ENCODE measurements at places on chromosomes 11 and 22. TPM values are rescaled to one million over a fixed set of nuclear protein-coding genes. Genes with fewer than 3 reads are reported as not detected.

The SHANK3 gene
- total RNA-seq: 9.7 TPM

The SLC17A6 gene
- 17.2 TPM for total RNA-seq

The ARHGAP42 gene
- 10.6 TPM for total RNA-seq

The P2RY6 gene
- not detected for total RNA-seq

The CASP1 gene
- total RNA-seq: 4.4 TPM

The FGF19 gene
- not detected for total RNA-seq

The YPEL1 gene
- 89.5 TPM for total RNA-seq

The APOL4 gene
- total RNA-seq: 18.8 TPM

The NXPE4 gene
- total RNA-seq: not detected

The MS4A5 gene
- not detected for total RNA-seq

The EMID1 gene
- 45.4 TPM for total RNA-seq

The ARHGAP32 gene
- 98.6 TPM for total RNA-seq

The SPON1 gene
- total RNA-seq: 53.5 TPM

The UBQLNL gene
- total RNA-seq: 1.9 TPM

The CCDC157 gene
- 9.4 TPM for total RNA-seq

The PHLDB1 gene
- 129 TPM for total RNA-seq

The ZBED4 gene
- 41.6 TPM for total RNA-seq

The SCGB1D4 gene
- total RNA-seq: not detected

The GRAMD1B gene
- 94.8 TPM for total RNA-seq

All from parietal lobe (tissue), 2 donors.